ENCODE measurements at places on chromosomes 2 and 18.

GRCh38 chr2:176638167-176639015 is 369.1 kb downstream of the MTX2 start:
- DNase-seq, result peak; percentile 91

DNA sequence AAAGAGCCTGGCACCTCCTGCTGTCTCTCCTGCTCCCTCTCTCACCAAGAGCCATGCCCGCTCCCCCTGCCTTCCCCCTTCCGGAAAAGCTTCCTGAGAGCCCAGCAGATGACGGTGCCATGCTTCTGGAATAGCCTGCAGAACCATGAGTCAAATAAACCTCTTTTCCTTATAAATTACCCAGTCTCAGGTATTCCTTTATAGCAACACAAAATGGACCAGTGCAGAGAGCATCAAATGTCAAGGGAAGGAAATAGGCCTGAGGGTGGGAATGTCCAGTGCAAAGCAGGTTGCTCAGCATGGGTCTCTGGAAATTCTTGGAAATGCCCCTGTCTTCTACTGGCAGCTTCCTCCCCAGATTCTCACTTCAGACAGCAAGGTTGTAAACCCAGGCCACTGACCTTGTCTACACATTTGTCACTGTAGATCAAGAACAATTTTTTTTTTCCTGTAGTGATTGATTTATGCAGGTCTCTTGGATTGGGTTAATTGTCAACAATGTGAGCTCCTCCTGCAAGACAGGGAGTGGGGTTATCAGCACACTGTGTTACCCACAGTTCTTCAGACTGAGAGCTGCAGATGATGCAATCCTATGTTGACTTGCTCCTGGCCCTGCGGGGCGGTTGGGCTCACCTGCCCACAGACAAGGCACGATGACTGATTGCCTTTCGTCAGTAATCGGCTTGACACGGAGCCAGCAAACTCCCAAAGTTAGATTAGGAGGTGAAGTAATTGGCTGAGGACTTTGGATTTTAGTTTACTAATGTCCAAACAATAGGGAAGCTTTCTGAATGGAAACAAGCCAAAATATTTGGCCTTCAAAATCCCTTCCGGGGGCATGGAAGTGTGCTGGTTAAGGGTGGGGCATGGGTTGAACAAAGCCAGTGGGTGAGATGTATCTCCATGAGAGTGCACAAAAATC is 5.4 kb upstream of the BOD1L2 start:
- DNase-seq, result no peak

GRCh38 chr2:218721488-218721887 is 10.9 kb downstream of the TTLL4 start:
- no peak for DNase-seq

GRCh38 chr2:30958193-30958917 is 151.1 kb upstream of the CAPN13 start:
- DNase-seq, result no peak

DNA sequence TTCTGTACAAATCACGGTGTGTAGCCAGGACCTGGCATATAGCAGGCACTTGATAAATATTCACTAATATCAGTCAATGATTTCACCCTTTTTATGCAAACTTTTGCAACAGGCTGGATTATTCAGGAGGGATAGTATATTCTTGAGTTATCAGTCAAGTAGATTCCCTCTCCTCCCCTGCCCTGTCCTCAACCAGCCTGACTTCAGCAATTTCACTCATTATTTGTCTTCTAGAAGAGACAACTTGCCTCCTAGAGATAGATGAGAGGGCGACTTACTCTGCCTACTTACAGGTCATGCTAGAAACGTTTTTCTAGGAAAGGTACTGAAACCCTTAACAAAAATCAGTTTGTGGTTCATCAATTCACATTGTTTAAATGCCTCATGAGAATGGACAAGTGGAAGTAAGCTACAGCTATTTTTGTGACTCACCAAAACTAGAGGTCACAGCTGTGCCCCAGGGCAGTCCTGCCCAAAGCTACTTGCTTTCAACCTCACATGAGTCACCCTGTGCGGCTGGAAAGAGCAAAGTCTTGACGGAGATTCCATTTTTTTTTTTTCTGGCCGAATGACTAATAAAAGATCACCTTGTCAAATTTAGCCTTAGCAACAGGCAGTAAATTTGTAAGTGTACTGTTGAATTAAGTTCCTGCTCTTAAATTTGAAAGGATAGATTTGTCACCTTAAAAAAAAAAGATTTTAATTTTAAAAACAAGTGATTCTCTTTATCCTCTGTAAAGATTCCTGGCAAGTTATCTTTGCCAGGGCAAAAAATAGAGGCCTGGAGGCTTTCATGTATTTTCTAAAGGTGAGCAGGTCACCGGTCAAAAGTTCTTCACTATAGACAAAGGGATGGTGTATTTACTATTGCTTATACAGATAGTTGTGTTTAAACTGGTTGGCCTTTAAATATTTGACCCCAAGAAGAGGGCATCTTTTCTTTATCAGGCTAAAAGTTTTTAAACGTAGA is 109.0 kb upstream of the SLC35G4 start:
- DNase-seq, result no peak

- no peak for DNase-seq
Observed at GRCh38 chr2:144405982-144406788, 113.7 kb downstream of the ZEB2 start.

GRCh38 chr2:239558661-239559060 is 157.8 kb upstream of the HDAC4 start:
- DNase-seq, result no peak

- no peak for DNase-seq
Observed at GRCh38 chr2:152395103-152395502, 60.1 kb downstream of the FMNL2 start.
